NCI-H774 (cell line): ENCODE measurements at places on chromosomes 2 and 18.

DNA sequence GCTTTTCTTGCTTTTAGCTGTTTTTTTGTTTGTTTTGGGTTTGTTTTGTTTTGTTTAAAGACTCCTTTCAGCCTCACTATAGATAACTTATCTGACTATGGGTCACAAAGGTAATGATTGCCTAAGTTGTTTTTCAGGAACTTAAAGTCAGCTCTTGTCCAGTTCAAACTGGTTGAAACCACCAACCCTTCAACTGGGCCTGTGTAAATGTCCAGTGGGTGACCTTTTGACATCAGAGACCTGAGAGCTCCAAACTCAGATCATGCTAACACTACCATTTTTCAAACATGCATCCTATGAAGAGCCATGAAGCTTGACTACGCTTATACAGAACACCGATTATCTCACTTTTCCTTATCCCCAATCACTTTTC is 144.6 kb upstream of the RMP24 start:
- DNase-seq: no peak

DNA sequence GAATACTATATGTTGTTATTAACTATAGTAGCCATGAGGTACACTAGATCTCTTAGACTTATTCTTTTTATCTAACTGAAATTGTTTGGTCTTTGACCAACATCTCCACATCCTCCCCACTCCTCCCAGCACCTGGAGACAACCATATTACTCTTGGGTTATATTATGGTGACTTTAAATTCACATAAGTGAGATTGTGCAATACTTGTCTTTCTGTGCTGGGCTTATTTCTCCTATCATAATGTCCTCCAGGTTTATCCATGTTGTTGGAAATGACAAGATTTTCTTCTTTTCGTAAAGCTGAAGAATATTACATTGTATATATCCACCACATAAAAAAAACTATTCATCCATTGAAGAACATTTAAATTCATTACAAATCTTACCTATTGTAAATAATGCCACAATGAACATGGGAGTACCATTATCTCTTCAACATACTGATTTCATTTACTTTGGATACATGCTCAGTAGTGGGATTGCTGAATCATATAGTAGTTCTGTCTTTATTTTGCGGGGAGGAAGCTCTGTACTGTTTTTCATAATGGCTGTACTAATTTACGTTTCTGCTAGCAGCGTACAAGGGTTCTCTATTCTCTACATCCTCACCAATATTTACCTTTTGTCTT is 159.2 kb upstream of the SCN7A start:
- DNase-seq: peak; percentile 50

DNA sequence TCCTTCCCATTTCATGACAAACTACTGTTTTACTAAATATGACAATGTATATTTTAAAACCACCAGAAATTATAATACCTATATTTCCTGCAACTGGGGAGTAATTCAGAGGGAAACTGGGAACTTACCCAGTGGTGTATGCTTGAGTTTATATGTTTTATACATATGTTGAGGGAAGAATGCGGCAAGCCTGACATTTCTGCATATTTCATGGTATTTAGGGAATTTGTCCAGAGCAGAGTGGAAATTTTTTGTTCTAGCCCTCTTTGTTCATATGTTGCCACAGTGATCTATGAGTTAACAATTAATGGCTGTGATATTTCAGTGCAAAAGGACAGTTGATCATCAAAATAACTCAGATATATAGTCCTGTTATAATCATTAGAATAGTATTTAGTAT is 230.8 kb upstream of the VWC2L start:
- no peak for DNase-seq

DNA sequence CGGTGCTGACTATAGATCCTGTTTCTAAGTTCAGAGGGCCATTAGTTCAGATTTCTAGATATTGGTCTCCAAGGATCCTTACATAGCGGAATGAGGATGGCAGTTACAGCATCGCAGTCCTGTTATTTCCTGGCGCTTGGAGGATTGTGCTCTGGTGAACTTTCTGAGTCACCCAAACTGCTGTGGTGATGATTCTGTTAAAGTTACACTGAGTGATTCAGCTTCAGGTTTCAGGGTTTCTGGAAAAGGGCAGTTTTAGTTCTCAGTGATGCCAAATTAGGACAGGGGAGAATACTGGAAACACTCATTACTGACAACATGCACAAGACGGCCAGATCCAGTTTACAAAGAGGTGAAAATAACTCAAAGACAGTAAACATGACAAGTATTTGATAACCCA is 52.1 kb upstream of the ANKRD62 start:
- no peak for DNase-seq

DNA sequence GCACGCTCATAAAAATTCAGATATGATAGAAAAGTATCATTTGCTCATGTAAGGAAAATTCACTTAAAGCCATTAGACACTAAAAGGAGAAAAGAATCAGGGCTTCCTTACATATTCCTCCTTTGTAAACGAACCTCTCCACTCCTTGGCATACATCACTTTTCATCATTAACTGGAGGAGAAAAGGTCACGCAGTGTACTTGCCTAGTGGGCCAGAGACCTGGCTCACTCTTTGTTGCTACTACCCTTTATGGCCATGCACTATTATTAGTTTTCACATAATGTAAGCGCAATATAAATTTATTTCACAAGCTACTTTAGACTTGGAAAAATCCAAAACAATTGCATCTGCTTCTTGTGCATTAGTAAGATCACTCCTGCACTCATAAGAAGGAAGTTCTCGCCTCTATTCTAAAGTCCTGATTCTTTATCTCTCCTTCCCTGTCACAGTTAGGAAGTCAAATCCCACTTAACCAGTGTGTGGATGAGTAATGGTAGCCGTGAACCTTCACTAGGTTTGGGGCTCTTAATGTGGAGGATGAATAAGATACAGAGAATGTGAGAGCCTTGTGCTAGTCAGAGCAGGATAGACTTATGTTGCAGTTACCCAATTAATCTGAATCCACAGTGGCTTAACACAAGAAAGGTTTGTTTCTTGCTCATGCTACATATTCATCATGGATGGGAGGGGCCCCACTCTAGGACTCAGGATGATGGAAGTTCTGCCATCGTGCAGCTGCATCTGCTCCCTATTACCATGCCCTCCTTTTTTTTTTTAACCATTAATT is 115.0 kb upstream of the GLS start:
- DNase-seq: no peak

DNA sequence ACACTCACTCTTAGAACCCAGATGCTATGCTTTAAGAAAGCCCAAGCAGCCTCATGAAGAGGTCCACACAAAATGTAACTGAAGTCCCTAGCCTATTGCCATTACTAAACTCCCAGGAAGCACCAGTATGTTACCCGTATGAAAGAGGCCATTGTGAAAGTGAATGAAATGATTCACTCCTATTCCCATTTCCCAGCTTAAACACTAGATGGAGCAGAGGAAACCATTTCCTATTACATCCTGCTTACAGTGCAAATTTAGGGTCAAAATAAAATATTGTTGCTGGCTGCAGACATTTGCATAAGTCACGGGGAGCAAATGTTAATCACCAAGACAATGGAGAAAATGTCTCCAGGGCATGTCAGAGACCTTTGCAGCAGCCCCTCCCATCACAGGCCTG is 989.7 kb upstream of the CRIM1 start:
- no peak for DNase-seq

DNA sequence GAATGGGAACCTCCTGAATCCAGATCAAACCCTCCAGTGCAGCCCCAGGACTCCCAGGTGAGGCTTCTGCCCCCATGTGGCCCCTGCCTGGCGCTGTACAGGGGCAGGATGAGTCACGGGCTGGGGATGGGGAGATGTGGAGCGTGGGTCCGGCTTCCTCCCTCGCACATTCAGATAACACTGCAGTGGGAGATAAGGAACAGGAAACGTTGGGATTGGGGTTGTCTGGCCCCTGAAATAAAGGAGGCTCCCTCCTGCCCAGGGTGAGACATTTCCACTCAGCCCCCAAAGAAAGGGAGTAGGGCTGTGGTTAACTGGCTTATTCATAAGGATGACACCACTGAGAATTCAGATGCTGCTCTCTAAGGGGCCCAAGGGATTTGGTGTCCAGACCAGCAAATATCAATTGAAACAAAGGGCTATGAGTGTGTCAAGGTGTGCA is 30.7 kb downstream of the IGFBP5 start:
- no peak for DNase-seq

DNA sequence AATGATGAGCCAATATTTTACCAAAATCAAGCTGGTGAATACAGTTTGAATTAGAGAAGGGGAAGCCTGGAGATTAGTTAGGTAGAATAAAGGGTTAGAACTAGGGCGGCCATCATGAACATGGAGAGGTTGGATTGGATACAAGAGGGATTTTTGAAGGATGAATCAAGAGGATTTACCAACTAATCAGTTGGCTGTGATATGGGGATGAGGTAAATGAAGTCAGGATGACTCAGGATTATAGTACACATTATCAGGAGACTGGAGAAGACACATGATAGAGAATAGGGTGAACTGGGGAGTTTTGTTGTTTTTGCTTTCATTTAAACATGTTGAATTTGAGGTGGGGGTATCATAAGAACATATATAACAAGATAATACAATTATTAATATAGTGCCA is 73.8 kb upstream of the PROKR1 start:
- DNase-seq: no peak

DNA sequence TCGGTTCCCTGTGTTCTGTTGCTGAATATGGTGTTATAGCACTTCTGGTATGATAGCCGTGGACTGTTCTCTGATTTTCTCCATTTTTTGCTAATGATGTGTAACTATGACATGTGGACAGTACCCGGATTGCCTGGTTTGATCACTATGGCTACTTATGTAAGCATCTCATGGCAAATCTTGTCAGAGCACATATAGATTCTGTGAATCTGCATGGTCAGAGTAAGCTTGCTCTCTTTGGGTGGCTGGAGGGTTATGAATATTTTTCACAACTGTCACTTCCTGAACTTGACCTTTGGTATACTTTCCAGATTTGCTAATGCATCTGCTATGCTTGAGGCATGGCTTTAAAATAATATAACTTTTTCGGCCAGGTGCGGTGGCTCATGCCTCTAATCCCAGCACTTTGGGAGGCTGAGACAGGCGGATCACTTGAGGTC is 36.8 kb upstream of the ATP8B1 start:
- no peak for DNase-seq

DNA sequence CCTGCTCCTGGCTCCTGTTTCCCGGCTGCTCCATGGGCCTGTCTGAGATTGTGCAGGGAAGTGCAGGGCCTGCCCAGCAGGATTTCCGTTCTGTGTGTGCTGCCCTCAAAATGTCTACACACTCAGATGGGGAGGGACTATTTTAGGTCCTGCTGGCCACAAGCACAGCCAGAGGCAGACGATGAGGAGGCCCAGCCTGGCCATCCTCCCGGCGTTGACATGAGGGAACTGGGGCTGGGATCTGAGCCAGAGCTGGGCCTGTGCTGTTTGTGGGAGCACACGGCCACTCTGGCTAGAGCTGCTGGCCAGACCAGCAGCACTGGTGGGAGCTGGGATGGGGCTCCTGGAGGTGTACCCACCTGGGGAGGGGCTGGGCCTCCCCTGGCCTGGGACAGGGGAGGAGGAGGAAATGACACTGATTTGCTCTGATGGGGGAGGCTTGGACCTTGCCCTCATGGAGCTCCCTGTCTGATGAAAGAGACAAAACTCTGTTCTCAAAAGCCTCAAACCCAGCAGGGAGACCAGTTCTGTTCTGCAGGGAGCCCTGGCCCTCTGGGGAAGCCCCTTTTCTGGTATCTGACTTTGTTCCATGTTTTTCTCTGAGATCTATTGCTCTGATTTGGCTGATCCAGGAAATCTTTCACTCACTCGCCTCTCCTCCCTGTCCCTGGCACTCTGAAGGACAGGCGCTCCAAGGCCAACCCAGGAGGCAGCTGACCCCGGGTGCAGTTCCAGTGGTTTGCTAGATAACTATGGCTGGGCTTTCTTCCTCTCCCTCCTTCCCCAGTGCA is 161.8 kb downstream of the DYSF start:
- DNase-seq: no peak

- DNase-seq: no peak
Observed at GRCh38 chr2:235066895-235067294, 115.1 kb downstream of the SH3BP4 start.

- no peak for DNase-seq
Observed at GRCh38 chr2:138536302-138536701, 34.7 kb downstream of the SPOPL start.

DNA sequence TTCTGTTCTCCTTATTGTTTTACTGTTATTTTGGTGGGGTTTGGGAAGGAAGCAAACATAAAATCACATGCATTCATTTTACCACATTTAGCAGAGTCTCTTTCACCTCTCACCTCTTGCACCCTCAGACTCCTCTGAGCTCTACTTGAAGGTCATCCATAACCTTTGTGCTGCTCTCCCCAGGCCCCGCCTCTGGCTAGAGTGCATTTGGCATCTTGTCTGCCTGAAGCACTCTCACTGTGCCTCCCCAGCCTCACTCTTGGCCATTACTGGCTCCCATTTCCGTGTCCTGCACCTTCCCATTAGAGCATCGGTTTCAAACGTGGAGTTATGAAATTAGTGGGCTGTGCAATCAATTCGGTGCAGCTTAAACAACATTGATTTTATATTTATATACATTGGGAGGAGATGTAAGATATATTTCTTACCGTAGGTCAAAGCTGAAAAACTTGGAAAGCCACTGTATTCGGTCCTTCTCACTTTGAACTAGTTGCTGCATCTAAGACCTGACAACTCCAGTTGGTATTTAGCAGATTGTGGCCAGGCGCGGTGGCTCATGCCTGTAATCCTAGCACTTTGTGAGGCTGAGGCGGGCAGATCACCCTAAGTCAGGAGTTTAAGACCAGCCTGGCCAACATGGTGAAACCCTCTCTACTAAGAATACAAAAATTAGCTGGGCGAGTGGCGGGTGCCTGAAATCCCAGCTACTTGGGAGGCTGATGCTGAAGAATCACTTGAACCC is 6.9 kb upstream of the ZFAND2B start:
- no peak for DNase-seq

- no peak for DNase-seq
Observed at GRCh38 chr2:71715241-71715750, 261.9 kb downstream of the DYSF start.

DNA sequence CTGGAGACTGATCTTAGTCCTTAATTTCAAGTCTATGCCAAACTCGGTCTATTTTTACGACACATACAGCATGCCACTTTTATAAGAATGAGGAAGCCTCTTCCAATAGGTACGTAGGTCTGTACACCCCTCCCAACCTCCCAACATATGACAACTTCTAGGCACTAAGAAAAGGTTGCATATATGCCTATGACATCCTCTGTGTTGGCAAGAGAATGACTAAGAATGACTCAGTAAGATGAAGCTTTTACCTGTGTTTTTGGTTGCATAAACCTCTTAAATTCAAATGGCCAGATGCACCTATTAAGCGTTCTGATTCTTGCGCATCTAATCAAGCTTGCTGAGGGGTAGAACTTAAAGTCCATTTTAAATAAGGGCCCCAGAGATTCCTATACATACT is 586.4 kb upstream of the ZEB2 start:
- DNase-seq: no peak

DNA sequence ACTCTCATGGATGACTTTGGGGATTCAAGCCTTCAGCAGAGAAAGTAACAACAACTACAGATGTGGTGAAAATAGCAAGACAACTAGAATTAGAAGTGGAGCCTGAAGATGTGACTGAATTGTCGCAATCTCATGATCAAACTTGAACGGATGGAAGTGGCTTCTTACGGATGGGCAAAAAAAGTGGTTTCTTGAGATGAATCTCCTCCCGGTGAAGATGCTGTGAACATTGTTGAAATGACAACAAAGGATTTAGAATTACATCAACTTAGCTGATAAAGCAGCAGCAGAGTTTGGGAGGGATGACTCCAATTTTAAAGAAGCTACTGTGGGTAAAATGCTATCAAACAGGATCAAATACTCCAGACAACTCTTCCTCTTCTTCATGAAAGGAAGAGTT is 43.1 kb downstream of the AAK1 start:
- DNase-seq: no peak

- DNase-seq: no peak
Observed at GRCh38 chr18:9734189-9734588, 26.1 kb downstream of the RAB31 start.
